MCF 10A (cell line): ENCODE measurements at places on chromosomes 6 and 20. TPM values are rescaled to one million over a fixed set of nuclear protein-coding genes. Genes with fewer than 3 reads are reported as not detected.
A peak's percentile ranks its signal among the peaks of the same experiment; 100 is the strongest.

The TRMT6 gene
- total RNA-seq, result 31.0 and 44.9 TPM in 2 replicates

The PCK1 gene
- not detected in 2 replicates for total RNA-seq

DNA sequence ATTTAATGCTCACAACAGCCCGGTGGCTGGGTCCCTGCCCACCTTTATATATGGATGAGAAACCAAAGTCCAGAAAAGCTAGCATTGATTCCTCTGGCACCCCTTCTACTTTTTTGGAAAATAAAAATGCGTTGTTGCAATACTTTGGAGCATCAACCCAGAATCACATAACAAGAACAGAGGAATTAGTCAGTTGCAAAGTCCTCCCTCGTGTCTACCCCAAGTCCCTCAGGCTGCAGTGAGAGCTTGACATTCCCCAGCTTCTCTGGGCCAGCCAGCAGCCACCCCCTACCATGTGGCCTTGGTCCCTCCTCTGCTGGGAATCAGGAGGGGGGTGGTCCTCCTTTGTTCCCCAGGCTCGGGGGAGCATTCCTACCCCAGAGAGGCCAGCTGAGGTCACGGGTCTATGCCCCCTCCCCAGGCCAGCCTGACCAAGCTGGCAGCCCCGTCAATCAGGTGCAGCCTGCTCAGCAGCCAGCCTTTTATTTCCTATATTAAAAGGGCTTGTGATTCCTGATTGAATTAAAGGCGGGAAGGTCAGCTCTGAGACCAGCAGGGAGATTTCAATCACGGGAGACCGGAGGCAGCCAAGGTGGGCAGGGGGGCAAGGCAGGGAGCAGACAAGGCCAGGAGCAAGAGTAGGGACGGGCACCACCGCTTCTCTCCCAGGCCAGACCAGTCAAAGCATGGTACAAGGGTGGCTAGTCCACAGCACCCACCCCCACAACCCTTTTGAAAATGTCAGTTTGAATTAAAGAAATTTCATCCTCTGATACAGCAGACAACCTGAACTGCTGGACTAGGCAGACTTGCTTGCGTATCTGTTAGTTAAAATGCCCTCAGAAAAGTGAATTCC is 158.9 kb downstream of the MRPL14 start:
- DNase-seq, result no peak

- DNase-seq, result no peak
Measured at GRCh38 chr6:1619673-1620503, 10.2 kb downstream of the FOXC1 start.

DNA sequence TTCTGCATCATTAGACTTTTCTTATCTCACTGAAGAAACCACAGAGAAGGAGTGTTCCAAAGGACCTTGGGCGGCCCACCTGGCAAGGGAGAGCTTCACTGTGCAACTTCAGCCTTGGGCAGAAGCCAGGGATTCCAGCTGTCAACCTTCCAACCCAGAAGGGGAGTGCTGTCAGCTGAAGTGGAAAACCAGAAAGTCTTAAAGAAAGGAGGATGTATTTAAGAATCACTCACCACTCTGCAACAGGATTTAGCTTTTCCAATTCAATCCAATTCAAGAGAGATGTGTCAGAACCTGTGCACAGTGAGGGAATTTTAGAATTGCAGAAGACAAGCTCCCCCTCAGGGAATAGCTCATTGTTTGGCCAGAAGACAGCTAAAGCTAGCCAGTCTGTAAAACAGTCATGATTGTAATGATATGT is 553.7 kb downstream of the CD83 start:
- DNase-seq, result peak; percentile 28

The SLC35D3 gene
- not detected in 2 replicates for total RNA-seq

DNA sequence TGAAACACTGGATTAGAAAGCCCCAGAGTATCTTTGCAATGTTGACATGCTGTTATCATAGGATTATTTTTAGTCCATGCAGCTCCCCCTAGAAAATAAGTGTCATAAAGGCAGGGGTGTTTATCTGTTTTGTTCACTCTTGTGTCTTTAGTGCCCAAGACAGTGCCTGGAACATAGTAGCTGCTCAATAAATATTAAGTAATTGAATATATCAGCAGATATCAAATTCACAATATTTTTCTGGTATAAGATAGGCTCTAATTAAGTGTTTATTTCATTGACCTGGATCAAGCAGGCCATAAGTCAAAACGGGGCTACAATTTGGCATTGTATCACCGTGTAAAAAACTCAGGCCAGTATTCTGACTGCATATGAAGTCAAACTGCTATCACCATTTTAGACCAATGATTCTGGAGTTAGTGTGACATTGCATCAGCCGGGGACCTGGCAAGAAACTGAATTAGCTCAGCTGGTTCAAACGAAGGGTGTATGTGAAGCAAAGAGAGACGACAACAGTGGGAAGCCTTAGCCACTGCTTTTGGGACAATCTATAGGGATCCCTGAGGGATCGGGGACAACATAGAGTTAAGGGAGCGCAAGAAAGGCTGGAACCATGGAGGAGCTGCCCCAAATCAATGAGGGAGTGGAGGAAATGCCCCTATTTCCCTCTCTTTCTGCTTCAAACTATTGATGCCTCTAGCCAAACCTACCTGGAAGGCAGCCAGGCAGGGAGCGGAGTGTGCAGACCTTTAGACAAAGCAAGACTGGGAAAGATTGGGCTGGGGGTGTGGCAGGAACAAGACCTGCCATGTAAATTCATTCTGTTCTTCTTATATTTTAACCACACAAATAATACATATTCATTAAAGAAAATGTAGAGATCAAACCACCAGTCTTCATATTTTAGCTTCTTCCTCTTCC is 112.2 kb downstream of the PLEKHG1 start:
- DNase-seq, result peak; percentile 11

DNA sequence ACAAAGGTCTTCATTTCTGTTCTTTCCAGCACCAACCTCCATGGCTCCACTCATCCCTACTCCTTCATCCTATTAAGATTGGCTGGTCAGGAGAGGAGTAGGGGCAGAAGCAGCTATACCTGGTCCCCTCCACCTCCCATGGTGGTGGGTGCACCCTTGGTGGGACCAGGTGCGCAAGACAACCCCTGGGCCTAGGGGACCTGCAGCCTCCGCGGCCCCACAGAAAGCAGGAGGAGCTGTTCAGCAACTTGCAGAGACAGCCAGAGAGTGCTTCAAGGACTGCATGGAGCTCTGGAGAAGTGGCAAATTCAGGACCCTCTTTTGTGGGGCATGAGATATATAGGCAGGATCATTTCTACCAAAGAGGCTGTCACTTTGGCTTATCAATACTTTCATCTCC is 9.8 kb downstream of the ULBP2 start:
- DNase-seq, result no peak

GRCh38 chr20:19867940-19868371 is 109.9 kb downstream of the RIN2 start:
- no peak for DNase-seq

- DNase-seq, result no peak
Measured at GRCh38 chr20:61600016-61600415, 348.0 kb downstream of the CDH4 start.
